Thoracic aorta (tissue), 2 donors: ENCODE measurements at places on chromosomes 1 and 21.

DNA sequence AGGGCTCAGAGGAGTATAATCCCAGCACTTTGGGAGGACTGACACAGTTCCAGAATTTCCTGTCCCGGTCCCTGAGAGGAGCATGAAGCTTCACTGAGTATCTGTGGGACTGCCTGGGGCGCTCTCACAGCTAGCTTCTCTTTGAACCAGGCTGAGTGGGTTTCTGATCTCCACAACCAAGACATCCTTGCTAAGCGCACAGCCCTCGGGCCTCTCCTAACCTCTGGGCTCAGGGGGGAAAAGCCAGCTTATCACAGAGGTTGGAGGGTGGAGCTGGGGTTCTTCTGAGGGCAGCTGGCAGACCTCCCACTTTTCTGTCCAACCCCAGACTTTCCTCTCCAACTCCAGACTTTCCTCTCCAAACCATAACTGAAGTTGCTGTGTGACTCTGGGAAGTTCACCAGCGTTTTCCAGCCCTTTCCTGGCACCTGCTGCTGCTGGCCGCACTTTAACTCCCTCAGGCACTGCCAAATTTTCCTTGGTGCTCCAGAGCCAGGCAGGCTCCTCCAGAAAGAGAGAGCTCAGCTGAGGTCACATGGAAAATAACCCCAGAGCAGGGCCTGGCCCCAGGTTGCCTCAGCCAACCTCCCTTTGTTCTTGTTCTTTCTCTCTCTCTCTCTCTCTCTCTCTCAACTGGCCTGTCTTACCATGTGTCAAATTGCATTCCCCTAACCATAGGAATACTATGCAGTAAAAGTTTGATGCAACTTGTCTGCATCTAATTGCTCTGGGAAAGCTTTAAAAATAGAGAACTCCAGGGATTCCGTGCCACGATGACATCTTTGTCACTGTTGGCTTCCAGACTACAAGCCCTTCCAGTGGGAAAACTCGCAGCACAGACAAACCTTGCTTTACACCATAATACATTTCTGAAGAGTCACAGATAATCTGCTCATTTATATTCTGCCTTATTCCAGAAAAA is 49.5 kb downstream of the OLFML2B start:
- no peak for DNase-seq

DNA sequence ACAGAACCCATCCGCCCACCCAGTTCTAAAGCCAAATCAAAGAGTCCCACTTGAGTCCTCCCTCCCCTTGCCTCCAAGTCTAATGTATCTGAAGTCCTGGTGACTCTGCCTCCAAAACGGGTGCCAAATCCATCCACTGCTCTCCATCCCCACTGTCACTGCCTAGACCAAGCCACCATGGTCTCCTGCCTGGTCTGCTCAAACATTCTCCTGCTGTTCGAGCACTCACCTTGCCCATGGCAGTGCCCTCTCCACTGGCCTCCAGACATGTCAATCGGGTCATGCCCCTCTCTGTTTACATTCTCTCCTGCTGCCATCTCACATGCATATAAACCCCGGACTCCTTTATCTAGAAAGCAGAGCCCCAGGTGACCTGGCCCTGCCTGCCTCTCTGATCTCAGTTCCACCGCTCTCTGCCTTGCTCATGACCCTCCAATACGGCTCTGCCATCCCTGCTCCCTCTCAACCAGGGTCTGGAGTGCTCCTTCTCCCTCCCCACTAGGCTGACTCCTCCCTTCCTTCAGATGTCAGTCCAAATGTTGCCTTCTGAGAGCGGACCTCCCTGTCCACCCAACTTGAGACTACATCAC is 32.1 kb upstream of the MX1 start:
- DNase-seq: no peak

DNA sequence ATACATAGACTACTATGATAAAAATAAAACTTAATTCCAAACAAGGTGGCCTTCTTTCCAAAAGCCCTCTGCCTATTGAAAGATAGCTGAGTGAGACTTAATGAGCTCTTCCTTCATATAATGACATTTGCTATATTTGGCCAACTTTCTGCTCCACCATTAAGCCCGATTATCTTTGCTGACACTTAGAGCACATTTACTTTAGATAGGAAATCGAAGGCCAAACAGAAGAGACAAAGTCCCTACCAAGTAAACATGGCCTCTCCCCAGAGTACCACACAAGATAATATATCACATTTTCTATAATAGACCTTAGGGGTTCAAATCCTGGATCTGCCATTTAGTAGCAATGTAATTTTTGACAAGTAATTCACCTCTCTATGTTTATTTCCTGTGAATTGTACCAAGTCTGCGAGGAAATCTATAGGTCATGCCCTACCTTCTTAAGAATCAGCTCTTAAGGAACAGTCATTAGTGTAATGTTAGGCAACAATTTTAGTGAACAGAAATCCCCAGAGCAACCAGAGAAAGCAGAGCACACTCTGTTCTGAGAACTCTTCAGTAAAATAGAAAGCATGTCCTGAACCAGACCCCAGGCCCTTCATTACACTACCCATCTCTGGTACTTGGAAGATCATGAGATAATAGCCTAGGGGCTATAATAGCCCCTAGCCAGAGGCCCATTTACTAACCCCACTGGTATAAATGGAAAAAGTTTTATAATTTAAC is 17.3 kb upstream of the COA6 start:
- DNase-seq: no peak

DNA sequence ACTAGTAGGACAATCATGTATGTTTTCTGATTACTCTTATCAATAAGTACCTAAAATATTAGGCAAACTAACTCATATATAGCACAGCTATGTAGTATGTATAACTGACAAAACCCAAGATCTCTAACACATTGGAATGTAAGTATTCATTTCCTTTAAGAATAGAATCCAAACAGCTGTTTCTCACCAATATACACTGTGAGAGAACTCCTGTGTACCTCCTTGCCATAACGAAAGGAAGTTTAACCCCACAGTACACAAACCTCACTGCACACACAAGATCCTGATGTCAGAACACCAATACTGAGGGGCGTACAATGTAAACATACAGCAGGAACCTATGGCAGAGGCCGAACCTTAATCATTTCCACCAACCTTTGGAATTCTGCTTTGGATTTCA is 113.0 kb downstream of the SMYD3 start:
- DNase-seq: no peak

GRCh38 chr1:109369167-109369746 is 28.5 kb downstream of the SORT1 start:
- no peak for DNase-seq

GRCh38 chr1:121519042-121519755 is 334.4 kb downstream of the SRGAP2C start:
- no peak for DNase-seq

DNA sequence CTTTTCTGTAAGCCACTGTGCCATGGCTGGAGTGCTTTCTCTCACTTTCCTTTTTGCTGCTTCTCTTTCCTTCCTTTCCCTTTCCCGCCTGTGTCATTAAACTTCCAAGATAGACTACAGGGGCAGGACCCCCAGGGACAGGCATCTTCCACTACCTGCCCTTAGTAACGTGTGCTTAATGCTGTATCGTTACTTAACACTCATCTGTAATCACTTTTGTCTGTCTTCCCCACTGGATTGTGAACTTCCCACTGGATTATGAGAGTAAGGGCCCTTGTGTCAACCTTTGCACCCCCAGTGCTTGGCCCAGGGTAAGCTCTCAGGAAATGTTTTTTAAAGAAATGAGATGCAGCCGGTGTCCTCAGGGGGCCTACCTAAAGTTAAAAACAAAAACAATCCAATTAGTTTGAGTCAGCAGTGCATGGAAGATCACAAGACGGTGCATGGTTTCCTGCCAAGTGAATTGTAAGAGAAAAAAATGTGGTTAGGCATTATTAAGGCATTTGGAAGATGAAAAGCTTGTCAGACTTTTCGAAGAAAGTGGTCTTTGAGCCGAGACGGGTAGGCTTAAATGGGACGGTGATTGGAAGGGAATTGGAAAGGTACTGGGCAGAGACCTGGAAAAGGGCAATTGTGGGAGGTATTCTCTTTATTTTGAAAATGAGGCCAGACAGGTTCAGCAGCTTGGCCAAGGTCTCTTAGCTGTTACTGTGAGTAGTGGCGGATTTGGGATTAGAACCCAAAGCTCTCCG is 958 bp downstream of the LYPLAL1 start:
- DNase-seq: no peak

GRCh38 chr21:17660452-17660851 is 47.8 kb upstream of the BTG3 start:
- DNase-seq: no peak

GRCh38 chr1:45971922-45972531 is 160.4 kb downstream of the PIK3R3 start:
- no peak for DNase-seq
